Ureter (tissue), 1 donor: ENCODE measurements at places on chromosomes 7 and 10. TPM values are rescaled to one million over a fixed set of nuclear protein-coding genes. Genes with fewer than 3 reads are reported as not detected.

GRCh38 chr7:84274029-84274638, 79.5 kb upstream of the SEMA3A start:
- DNase-seq, result no peak

DNA sequence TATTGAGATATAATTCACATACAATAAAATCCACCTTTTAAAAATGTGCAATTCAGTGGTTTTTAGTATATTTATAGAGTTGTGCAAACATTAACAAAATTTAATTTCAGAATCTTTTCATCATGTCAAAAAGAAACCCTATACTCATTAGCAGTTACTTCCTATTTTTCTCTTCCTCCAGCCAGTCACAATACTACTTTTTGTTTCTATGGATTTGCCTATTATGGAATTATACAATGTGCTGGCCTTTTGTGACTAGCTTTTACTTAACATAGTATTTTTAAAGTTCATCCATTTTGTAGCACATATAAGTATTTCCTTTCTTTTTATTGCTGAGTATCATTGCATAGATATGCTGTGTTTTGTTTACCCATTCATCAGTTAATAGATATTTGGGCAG, 199.9 kb upstream of the IMMP2L start:
- DNase-seq, result no peak

DNA sequence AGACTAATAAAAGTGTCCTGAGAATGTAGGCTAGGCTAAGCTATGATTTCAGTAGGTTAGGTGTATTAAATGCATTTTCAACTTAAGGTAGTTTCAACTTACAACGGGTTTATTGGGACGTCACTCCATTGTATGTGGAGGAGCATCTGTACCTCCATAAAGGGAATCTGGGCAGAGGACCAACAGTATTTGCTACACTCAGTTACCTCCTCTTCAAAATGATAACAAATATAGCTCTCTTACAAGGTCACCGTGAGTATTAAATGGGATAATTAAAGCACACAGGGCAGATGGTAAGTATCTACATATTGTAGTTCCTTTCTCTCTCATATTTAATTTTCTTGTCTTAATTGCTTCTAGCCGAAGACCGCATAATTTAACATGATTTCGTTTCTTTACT, 59.0 kb upstream of the FGL2 start:
- no peak for DNase-seq

- no peak for DNase-seq
Observed at GRCh38 chr7:122379491-122379890, 74.9 kb upstream of the FEZF1 start.

- DNase-seq, result no peak
Observed at GRCh38 chr7:112018305-112019030, 187.7 kb downstream of the DOCK4 start.

- peak; percentile 67 for DNase-seq
Observed at GRCh38 chr10:84308481-84309304, 19.7 kb upstream of the CCSER2 start.

- DNase-seq, result no peak
Observed at GRCh38 chr10:62638062-62638477, 166.4 kb upstream of the ADO start.

- DNase-seq, result no peak
Observed at GRCh38 chr10:125824736-125825135, 1.4 kb downstream of the BCCIP start.

DNA sequence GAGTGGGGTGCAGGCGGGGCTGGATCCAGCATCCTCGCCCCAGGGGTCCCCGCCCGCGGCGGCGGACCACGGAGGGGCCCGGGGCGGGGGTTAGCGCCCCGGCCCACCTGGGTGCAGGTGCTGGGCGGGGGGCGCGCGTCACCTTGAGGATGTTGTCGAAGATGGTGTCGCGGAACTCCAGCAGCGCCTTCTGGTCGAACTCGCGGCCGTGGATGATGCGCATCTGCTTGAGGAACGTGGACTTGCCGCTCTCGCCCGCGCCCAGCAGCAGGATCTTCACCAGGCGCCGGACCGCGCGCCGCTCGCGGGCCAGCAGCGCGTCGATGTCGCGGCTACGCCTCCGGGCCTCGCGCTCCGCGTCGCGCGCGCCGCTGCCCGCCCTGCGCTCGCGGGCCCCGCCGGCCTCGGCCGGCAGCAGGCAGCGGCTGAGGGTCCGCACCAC, 376 bp downstream of the GNA12 start:
- no peak for DNase-seq

DNA sequence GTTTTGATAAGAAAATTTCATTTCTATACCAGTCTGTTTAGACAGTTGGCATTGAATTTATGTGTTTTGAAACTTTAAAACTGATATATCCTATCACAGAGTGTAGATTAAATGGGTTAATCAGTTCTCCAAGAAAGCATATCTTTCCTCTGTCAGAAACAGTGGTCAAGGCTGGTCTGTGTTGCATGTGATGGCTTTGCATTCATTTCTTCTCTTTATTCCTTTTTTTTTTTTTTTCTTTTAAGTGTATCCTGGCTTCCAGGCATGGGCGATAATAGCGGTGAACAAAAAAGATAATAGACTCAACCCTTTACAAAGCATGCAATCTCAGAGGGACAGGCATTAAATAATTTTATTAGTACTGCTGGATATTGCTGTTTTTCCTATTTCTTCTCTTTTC, 136.6 kb downstream of the LRRC4 start:
- no peak for DNase-seq

The LRRTM3 gene
- total RNA-seq, result 0.13 TPM

GRCh38 chr7:144834641-144835144, 1.2 kb downstream of the TPK1 start:
- DNase-seq, result peak; percentile 50

DNA sequence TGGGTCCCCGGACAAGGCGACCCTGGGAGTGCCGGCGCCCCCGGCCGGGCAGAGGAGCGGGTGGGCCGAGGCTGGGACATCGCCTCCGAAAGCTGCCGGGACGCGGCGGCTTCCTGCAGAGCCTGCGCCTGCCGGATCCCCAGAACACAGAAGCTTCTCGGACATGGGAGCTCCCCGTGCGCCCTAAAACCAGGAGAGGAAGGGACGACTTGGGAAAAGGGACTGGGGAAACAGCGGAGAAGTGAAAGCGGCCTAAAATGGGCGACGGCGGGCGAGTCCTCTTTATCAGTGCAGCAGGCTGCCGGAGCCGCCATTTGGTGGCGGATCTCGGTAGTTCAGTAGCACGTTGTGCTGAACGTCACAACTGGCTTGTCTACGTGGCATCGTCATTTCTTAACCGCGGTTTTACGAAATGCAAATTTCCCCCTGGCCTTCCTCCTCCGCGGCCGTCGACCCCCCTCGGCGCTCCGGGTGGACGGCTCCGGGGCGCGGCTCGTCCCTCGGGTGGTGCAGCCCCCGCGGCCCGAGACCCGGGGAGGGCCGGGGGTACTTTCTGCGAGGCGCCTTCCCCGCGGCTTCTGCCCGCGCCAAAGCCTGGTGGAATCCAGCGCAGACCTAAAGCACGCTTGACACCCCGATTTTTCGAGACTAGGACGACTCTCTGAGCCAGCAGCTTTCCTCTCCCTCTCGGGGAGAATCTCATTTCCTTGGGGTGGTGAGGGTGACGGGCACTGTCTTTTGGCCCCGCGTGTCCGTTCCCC, 9.9 kb upstream of the SPAG6 start:
- DNase-seq, result peak; percentile 52

DNA sequence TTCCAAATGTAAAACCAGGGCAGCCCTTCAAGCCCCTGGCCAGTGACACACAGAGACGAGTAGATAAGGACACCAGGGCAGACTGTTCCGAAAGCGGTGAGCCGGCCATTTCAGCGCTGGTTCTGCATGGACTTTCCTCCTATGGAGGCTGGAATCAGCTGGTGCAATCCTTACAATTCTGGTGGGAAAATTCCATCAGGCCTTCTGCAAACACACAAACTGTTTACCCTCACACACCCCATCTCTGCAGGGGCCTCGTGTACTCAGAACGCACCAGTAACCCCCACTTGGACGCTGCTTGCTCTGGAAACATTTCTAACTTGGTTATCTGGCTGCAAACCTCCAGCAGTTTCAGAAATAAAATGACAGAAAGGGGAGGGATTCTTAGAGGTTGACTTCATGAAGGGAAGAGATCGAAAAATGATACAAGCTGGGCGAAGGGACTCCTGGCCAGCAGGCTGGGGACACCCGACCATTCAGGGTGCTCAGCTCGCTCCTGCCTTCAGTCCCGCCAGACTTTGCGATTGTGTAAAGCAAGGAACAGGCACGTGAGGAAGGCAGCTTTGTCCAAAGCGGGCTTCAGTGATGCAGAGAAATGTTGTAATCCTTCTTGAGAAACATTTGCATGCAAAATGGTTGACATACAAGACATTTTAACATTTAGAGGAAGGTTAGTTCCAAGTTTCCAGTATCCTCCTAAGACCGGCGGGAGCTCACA, 19.7 kb upstream of the SHH start:
- DNase-seq, result no peak

The ACADSB gene
- total RNA-seq, result 34.9 TPM

DNA sequence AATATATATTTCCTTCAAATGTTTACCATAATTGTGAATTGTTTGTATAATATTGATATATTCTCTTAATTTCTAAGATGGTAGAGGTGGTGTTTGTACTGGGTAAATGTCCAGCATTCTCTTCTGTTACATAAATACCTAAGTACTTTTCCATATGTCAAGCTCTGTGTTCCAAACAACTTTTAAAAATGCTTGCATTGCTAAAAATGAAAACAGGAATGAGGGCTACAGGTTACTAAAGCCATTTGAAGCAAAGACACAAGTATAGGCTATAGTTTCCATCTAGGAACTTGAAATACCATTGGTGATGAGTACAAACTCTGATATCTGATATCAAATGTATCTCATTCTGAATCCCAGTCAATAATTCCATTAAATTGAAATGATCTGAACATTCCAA, 233.6 kb upstream of the SORCS1 start:
- no peak for DNase-seq

The NRP1 gene
- 68.3 TPM for total RNA-seq

DNA sequence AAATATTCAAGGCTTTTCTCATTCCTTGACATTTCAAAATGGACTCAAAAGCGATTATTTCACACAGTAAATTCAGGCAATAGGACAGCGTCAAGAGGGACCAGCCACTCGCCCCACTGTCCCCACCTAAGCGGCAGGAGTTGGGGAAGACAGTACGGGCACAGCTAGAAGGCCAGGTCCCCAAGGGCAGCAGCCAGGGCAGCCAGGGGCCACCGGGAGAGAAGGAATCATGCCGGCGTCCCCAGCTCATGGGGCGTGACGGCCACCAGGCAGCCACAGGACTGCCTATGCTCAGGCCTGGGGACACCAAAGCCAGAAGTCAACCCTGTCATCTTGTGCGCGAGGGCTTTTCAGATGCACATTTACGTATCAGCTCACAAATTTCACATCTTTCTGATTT, 225.7 kb upstream of the PPP2R2D start:
- DNase-seq, result no peak

DNA sequence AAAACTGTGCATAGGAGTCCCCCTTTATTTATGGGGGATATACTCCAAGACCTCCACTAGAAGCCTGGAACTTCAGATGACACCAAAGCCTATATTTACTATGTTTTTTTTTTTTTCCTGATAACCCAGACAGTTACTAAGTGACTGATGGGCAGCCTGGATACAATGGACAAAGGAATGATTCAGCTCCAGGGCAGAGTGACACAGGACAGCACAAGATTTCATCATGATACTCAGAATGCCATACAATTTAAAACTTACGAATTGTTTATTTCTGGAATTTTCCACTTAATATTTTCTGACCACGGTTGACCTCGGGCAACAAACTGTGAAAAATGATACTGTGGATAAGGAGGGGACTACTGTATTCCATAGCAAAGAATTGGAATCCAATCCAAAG, 843.6 kb downstream of the PCDH15 start:
- DNase-seq, result no peak
